Activated CD8-positive, alpha-beta T cell treated with anti-CD3 and anti-CD28 coated beads for 36 hours (primary cell): ENCODE measurements at places on chromosomes 1 and 21. TPM values are rescaled to one million over a fixed set of nuclear protein-coding genes. Genes with fewer than 3 reads are reported as not detected.

DNA sequence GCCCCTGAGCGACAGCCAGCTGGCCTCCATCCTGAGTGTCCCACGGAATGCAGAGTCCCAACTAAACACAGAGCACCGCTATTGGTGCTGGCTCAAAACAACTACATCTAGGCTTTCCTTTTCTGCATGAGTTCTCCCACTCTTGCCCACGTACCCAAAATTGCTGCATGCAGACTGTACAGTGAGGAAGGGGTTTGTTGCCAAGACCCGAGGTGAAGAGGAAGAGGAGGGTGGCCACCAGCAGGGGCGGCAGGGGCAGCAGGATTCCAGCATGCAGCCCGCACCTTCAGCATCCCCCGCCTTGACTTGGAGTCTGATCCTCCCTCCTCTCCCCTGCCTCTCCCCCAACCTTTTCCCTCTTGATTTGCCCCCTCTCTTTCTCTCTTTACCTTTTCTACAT is 8.0 kb downstream of the S100A9 start:
- no peak overlapping the region for H3K4me3 ChIP-seq
- no peaks in the 10 kb centered on the region for H3K36me3 ChIP-seq
- H3K27me3 ChIP-seq, result peaks cover 11% of the 10 kb centered on the region
- no peak for DNase-seq
- H3K4me1 ChIP-seq, result no peaks in the 10 kb centered on the region

DNA sequence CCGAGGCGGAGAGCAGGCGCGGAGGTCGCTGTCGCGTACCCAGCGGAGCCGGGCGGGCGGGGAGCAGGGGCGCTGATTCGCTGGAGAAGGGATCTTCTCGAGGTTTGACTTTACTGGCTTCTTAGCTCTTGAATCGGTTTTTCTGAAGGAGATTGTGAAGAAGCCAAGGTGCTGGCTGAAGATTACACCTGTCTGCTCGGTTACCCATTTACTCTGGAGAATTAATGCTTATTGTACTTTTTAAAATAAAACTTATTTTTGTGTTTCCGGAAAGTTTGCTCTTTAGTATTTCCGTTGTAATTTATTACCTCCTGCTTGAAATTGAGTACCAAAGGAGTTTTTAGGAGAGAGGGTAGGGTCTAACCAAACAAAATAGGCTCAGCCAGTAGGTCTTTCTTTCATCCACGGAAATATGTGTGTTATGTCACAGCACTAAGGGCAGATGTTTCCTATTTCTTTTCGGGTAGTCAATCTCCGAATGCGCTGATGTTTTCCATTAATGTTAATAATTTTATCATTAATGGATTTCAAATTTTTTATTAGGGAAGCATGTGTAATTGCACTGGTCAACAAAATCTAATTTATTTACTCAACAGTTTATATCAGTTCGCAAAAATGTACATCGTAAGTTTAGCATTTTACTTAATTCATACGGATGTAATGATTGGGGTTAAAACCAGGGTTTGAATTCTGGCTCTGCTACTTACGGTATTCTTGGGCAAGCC is 510 bp upstream of the GNG5 start:
- DNase-seq, result no peak
- peaks cover 30% of the 10 kb centered on the region for H3K36me3 ChIP-seq
- peak overlapping the region; percentile 98 for H3K27ac ChIP-seq
- H3K27me3 ChIP-seq, result no peaks in the 10 kb centered on the region
- H3K4me1 ChIP-seq, result peaks cover 20% of the 10 kb centered on the region

DNA sequence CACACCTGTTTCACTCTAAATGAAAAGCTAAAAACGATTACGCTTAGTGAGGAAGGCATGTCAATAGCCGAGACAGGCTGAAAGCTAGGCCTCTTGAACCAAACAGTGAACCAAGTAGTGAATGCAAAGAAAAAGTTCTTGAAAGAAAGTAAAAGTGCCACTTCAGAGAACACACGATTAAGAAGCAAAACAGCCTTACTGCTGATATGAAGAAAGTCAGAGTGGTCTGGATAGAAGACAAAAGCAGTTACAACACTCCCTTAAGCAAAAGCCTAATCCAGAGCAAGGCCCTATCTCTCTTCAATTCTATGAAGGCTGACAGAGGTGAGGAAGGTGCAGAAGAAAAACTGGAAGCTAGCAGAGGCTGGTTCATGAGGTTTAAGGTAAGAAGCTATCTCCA is 130.7 kb downstream of the SIPA1L2 start:
- no peaks in the 10 kb centered on the region for H3K27me3 ChIP-seq
- no peak for DNase-seq
- no peak overlapping the region for H3K4me3 ChIP-seq

DNA sequence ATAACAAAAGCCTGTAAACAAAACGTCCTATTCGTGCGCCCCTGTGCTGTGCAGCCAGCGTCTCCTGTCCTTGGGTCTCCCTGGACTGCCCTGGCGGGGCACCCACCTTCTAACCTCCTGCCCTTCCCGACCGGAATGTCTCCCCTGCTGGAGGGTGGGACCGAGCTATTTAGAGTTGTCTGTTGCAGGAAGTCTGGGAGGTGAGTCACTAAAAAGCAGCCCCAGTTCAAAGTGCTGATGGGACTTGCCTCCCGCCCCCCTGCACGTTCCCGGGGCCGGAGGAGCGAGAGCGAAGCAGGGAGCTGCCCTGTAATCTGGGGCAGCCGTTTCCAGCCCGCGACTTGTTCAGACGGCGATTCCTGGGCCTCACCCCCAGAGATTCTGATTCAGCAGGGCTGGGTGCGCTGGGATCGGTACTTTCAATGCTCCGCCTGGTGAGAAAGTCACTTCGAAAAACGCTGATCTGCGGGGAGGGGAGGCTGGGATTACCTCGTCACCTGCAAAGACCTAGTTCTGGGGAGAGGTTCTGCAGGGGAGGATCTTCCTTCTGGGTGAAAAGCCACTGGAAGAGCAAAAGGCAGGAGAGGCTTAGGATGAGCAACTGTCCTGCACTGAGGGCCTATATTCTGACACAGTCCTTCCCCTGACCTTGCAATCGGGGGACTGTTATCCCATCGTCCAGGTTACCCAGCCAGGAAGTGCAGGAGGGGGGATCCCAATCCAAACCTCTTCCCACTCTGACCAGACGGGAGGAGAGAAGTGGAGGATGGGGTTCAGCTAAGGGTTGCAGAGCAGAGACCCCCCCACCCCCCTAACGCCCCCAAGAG is 1.2 kb upstream of the DHRS3 start:
- peaks cover 33% of the 10 kb centered on the region for H3K36me3 ChIP-seq
- peak overlapping the region; percentile 96 for H3K4me3 ChIP-seq
- no peaks in the 10 kb centered on the region for H3K27me3 ChIP-seq
- DNase-seq, result peak; percentile 78
- H3K4me1 ChIP-seq, result peaks cover 39% of the 10 kb centered on the region

DNA sequence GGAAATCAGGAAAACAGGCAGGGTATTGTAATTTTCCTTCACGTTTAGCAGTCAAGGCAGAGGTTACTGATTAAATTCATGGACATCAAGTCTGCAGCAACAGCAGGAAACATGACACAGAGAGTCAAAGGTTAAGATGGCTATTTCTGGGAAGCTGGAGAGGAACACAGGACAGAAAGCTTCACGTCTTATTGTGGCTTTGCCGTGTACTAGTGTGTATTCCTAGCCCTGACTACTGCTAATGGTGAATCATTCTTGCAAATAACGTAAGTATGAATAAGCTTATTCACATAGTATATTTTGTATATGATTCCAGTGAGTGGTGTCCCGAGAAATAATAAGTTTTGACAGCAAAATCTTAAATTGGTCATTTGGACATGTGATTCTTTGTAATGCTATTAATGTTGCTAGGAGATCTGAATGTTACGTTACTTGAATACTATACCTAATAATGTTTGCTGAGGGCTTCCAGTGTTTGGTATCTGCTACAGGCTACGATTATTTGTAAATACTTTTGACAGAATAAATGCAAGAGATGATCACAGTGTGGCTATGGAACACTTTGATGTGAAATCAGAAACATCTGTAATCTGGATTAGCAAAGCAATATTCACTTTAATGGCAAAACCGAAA is 77.4 kb downstream of the DISP1 start:
- H3K27me3 ChIP-seq, result no peaks in the 10 kb centered on the region

TMCO2 gene
- not detected for total RNA-seq

COL6A1 gene
- 5.2 TPM for total RNA-seq

- no peaks in the 10 kb centered on the region for H3K36me3 ChIP-seq
- no peaks in the 10 kb centered on the region for H3K27me3 ChIP-seq
- no peak overlapping the region for H3K4me3 ChIP-seq
- no peak overlapping the region for H3K27ac ChIP-seq
- no peak for DNase-seq
Observed at GRCh38 chr1:215970406-215970805, 403.3 kb downstream of the KCTD3 start.

TMEM54 gene
- total RNA-seq, result 1.9 TPM

DNA sequence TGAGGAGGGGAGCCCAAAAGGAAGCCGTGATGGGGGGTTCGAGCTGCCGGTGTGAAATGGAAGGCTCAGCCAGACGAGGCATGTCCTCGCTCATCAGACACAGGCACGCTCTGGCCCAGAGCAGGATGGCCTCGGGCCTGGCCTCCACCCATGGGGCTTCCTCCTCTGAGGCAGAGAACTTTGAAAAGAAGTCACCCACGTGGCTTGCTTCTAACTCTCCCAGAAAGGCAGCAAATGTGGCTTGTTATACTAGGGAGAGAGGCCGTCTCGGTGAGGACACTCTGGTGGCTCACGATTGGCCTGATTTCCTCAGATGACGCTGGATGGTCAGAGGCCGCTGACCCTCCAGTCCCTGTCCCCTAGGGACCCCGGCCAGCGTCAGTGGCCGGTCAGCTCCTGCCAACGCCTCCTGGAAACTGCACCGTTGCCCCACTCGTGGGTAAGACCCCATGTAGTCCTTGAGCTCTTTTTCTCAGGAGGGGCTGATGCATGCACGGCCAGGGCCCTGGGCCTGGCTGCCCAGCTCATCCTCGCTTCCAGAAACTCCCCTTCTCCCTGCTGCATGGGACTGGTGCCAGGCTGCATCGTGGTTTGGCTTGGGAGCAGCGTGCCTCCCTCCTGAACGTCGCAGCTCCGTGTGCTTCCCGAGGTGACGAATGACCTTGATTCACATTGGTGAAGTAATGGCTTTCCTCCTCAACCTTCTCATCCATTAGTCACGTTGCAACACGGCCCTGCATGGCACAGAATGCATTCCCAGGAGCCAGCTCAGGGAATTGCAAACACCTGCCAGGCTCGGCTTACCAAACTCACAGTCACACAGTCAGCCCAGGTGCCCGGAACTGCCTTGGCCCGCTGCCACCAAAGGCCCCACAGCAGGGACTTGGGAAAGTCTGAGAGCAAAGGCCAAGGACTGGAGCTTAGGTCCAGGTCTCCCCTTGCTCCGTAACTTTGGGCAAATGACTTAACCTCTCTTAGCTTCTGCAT is 58.8 kb downstream of the TOMM20 start:
- no peaks in the 10 kb centered on the region for H3K36me3 ChIP-seq
- H3K4me3 ChIP-seq, result no peak overlapping the region
- H3K27ac ChIP-seq, result no peak overlapping the region
- no peak for DNase-seq

- no peak overlapping the region for H3K27ac ChIP-seq
- H3K27me3 ChIP-seq, result peaks cover 2% of the 10 kb centered on the region
- H3K36me3 ChIP-seq, result no peaks in the 10 kb centered on the region
- H3K4me1 ChIP-seq, result no peaks in the 10 kb centered on the region
- H3K4me3 ChIP-seq, result no peak overlapping the region
Observed at GRCh38 chr1:237104096-237104495, 62.1 kb downstream of the RYR2 start.

LRRC71 gene
- not detected for total RNA-seq

GRCh38 chr1:47914218-47914938 is 82.8 kb downstream of the TRABD2B start:
- H3K27me3 ChIP-seq, result peaks cover 3% of the 10 kb centered on the region
- no peaks in the 10 kb centered on the region for H3K4me1 ChIP-seq
- no peaks in the 10 kb centered on the region for H3K36me3 ChIP-seq
- no peak overlapping the region for H3K4me3 ChIP-seq

GRCh38 chr21:37546949-37547614 is 180.5 kb downstream of the DYRK1A start:
- peak; percentile 50 for DNase-seq
- peaks cover 12% of the 10 kb centered on the region for H3K4me1 ChIP-seq
- no peaks in the 10 kb centered on the region for H3K36me3 ChIP-seq
- H3K4me3 ChIP-seq, result no peak overlapping the region

DNA sequence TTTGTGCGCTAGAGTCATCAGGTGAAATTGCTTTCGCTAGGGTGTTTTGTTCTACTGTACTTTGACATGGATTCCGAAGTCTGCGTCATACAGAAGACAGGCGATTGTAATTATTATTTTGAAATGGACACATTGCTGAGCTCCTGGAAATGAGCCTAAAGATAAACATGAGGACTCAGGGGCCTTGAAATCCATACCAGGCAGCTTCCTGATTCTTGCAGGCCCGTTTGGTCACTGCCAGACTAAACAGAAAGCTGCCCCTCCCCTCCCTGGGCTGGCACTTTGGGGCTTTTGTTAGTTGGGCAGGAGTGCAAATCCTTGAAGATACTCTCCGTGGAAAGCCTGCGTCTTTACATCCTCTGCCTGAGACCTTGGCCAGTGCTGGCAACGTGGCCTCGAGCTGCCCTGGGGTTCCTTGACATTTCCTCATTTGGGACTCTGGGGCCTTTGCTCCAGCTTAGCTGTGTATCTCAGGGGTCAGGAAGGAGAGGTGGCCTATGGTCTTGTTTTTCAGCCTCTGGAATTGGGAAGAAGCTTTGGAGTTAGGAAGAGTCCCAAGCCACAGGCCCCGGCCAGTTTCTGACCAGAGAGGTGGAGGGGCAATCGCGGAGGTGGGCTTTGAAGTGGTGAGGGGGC is 26.9 kb upstream of the KCNE2 start:
- no peaks in the 10 kb centered on the region for H3K36me3 ChIP-seq
- H3K27ac ChIP-seq, result no peak overlapping the region
- H3K4me3 ChIP-seq, result no peak overlapping the region
- DNase-seq, result no peak
- H3K4me1 ChIP-seq, result peaks cover 11% of the 10 kb centered on the region
- peaks cover 2% of the 10 kb centered on the region for H3K27me3 ChIP-seq

BEND5 gene
- total RNA-seq, result 62.6 TPM

- H3K27ac ChIP-seq, result no peak overlapping the region
- no peak for DNase-seq
- H3K36me3 ChIP-seq, result no peaks in the 10 kb centered on the region
- H3K4me1 ChIP-seq, result peaks cover 9% of the 10 kb centered on the region
- H3K27me3 ChIP-seq, result peaks cover 8% of the 10 kb centered on the region
Observed at GRCh38 chr1:110188035-110188618, 22.0 kb upstream of the KCNC4 start.

DNA sequence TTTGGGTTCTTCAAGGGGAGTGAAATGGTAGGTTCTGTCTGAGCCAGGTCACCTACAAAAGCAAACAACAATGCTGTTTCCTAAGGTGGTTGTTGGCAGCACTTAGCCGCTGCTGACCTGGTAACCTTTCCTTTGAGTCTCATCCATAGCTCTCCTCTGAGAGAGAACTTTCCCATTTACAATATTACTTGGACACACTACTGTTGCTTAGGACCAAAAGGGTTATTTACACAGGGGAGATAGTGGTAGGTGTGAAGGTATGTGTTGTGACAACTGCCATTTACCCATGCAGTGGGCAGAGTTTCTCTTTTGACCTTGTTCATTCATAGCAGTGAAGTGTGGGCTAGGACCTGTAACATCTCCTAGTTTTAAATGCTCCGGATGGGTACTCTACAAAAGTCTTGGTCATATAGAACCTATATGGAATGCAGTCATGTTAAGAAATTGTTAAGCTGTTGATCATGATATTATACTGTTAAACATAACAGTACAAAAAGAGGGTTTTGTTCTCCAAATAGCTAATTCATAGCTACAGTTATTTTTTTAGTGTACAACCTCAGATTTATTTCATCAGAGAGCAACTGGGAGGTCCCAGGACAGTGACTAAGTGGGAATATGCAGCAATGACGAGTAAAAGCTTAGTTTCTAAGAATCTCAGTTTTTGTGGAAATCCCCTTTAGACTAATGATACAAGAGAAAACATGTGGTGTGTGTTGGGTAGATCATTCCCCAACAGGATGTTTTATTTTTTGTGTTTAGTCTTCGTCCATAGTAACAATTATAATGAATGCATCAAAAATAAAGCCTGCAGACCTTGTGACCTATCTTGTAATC is 219.7 kb downstream of the NFIA start:
- peak; percentile 48 for DNase-seq
- peak overlapping the region; percentile 89 for H3K27ac ChIP-seq
